Activated CD4-positive, alpha-beta T cell treated with anti-CD3 and anti-CD28 coated beads, Interleukin-2, amount 50 U/mL, for 24 hours (primary cell): ENCODE measurements at places on chromosomes 4 and X.

DNA sequence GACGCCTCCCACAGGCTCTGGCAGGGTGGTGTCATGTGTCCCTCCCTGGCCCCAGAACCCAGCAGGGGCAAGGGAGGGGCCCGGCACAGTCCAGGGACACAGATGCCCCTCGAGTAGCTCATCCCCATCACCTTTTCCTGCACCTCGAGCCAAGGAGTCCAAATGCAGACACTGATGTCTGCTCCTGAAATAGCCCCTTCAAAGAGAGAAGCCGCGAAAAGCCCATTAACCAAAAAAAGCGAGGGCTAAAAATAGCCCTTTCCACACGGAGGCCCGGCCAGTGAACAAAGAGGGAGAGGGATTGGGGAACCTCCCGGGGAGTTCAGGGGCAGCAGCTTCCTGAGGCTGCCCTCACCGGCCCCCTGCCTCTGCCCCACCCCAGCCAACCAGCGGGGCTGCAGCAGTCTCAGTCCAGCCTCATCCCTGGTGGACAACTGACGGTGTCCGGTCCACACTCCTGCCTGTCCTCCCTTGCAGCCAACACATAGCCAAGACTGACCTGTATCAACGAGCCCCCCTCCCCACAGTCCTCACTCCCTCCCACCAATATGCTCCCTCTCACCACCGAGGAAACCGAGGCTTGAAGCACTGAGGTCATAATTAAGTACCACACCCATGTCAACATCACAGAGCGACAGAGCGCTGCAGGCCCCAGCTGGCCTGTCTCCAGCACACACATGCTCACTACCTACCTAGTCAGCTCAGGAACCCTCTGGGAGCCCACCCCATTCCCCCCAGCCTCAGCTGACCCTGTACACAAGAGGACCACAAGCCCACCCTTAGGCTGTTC is 23.9 kb downstream of the WDR1 start:
- no peak for DNase-seq

- DNase-seq: no peak
Measured at GRCh38 chr4:123877551-123877950, 481.0 kb downstream of the SPRY1 start.

DNA sequence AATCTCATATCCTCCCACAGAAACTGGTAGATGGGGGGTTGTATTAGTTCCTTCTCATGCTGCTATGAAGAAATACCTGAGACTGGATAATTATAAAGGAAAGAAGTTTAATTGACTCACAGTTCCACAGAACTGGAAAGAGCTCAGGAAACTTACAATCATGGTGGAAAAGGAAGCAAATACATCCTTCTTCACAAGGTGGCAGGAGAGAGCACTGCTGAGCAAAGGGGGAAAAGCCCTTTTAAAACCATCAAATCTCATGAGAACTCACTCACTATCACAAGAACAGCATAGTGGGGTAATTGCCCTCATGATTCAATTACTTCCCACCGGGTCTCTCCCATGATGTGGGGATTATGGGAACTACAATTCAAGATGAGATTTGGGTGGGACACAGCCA is 250.5 kb upstream of the GPRIN3 start:
- no peak for DNase-seq

GRCh38 chrX:31392513-31392912 is 320.7 kb upstream of the FTHL17 start:
- DNase-seq: no peak

DNA sequence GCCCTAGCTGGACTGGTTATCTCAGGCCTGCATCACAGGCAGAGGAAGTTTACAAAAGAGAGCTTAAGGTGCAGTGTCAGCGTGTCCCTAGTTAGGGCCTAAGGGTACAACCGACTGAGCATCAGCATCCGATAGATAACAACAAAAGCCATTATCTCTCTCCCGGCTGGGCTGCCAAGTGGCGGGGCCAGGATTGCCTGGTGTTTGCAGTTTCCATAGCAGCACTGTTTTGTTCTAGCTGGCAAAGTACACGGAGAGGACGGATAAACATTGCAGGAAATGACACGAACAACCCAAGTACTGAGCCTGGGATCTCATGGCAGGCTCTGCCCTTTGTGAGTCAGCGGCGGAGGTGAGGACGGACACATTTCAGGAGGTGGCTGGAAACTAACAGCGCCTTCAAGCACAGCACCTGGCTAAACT is 104.7 kb upstream of the NOCT start:
- no peak for DNase-seq

DNA sequence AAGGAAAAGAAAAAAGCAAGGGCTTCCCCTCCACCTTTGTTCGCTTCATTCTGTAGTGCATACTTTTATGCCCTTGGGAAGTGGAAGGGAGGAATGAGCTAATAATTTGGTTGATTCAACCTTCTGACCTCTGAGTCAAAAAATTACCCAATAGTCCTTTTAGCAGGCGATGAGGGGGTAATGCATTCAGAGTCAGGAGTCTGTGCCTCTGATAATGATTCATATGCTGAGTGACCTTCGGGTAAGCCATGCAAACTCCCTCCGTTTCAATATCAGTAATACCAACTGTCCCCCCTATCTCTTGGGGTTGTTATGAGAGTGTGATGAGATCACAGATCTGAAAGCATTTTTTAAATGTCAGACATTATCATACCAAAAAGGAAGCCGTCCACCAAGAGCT is 41.6 kb upstream of the ACSL4 start:
- no peak for DNase-seq

DNA sequence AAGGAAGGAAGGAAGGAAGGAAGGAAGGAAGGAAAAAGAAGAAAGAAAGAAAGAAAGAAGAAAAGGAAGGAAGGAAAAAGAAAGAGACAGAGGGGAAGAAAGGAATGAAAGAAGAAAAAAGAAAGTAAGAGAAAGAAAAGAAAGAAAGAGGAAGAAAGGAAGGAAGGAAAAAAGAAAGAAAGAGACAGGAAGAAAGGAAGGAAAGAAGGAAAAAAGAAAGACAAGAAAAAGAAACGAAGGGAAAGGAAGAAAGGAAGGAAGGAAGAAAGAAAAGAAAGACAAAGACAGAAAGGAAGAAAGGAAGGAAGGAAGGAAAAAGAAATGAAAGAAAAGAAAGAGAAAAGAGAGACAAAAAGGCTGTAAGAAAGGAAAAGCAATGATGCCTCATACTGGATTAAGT is 101.1 kb upstream of the PPP2R3B start:
- no peak for DNase-seq

GRCh38 chrX:12021698-12022097 is 116.6 kb upstream of the FRMPD4 start:
- no peak for DNase-seq

DNA sequence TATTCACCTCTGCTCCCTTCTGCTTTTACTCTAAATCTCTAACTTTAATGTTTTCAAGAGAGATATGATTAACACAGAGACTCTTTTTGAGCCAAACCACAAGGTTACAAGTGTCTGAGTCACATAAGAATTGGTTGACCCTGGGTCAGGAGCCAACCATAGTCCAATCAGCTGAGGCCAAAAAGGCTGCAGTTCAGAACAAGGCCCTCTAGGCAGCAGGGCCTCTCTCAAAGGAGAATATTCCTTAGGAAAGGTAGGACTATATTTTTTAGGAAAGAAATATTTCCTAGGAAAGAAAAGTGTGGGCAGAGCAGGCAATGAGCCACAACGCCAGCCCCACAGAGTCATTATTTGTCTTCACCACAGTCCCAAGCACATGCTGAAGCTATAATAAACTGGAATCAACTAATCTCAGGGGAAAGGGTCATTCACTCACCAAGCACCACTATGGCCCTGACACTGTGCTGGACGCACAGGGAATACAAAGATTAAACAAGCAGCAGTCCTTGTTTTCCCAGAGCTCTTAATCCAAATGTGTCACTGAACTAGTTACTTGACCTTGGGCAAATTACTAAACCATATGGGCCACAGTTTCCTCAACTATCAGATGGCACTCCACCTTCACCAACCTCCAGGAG is 2.2 kb downstream of the ATP8A1 start:
- no peak for DNase-seq

- no peak for DNase-seq
Measured at GRCh38 chr4:120672558-120673147, 249.9 kb downstream of the PRDM5 start.
